ENCODE measurements at places on chromosomes 5 and 9. TPM values are rescaled to one million over a fixed set of nuclear protein-coding genes. Genes with fewer than 3 reads are reported as not detected.

DNA sequence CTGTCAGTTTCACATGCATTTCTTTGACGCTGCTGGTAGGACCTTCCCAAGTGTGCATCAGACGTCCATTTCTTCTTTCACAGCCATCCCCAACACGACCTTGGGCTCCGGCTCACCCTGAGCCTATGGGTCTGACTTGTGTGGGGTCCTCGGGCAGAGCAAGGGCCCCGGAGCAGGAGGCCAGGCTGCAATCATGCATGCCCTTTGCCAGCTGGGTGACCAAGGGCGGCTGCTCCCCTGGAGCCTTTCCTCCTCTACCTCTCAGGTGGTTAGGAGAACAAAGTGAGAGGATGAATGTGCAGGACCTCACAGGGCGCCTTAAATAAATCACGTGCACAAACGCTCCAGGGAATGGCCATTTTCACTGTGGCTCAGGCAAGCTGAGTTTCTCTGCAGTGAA, 33.2 kb downstream of the TERT start:
- H3K36me3 ChIP-seq, result no peaks in the 10 kb centered on the region
- DNase-seq, result no peak
- H3K27ac ChIP-seq, result no peak overlapping the region

DNA sequence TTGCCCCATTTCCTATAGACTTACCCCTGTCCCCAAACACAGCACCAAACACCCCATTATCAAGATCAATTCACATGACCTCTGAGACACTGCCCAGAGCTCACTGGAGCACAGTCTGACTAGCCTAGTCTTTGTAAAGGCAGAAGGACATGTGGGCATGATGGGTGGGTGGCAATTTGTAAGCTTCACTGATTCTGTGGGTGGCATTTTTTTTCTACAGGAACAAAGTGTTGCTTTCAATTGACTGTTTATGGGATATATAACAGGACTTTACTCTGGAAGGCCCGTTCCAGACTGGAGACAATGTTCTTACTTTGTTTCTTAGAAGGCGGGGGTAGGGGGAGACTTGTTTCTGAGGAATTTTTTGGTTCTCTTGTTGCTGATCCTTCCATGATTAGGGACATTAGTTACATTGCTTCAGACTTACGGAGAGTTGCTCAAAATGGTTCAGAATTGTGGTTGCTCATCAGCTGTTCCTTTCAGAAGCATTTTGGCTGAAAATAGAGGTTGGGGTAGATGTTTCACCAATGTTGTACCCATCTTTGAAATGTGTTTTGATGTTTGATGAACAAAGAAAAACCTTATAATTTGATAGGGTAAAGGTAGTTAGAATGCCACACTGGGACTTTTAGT, 20.2 kb downstream of the NNT start:
- DNase-seq, result no peak
- H3K4me3 ChIP-seq, result no peak overlapping the region
- H3K36me3 ChIP-seq, result peaks cover 22% of the 10 kb centered on the region
- no peak overlapping the region for H3K27ac ChIP-seq
- no peaks in the 10 kb centered on the region for H3K4me1 ChIP-seq
- no peaks in the 10 kb centered on the region for H3K27me3 ChIP-seq

Gene PCDHGB2
- total RNA-seq, result 0.36 TPM

Gene CLIC3
- total RNA-seq, result 161 TPM

Gene ADGRD2
- not detected for total RNA-seq

Gene PCDHB11
- not detected for total RNA-seq

Gene FOXD4L6
- not detected for total RNA-seq

Gene NOXA1
- total RNA-seq, result 7.7 TPM

Gene PCDHB12
- total RNA-seq, result not detected

DNA sequence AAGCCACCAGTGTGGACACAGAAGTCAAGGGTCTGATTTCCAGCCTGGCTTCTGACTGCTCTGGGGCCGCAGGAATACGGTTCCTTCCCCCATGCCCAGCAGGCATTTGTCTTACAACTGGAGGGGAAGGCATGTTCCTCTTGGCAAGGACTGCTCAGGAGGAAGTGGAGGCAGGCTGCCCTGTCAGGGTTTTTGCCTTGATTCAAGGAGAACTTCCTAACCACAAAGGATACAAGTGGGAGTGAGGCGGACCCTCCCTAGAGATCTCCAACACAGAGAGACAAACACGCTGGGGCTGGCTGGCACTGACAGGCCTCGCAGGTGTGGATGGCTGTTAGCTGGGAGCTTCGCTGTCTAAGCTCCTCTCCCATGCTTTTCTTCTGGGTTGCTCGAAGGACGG, 19.1 kb downstream of the TGFBI start:
- no peaks in the 10 kb centered on the region for H3K27me3 ChIP-seq
- no peak overlapping the region for H3K4me3 ChIP-seq
- H3K4me1 ChIP-seq, result no peaks in the 10 kb centered on the region
- H3K27ac ChIP-seq, result no peak overlapping the region

- H3K27me3 ChIP-seq, result no peaks in the 10 kb centered on the region
- H3K4me3 ChIP-seq, result no peak overlapping the region
- peak; percentile 10 for DNase-seq
- no peaks in the 10 kb centered on the region for H3K36me3 ChIP-seq
Observed at GRCh38 chr5:127011961-127012644, 18.3 kb downstream of the MARCHF3 start.

GRCh38 chr5:16659536-16659935, 42.7 kb upstream of the RETREG1 start:
- H3K27me3 ChIP-seq, result no peaks in the 10 kb centered on the region
- no peak overlapping the region for H3K27ac ChIP-seq
- no peaks in the 10 kb centered on the region for H3K4me1 ChIP-seq

- no peaks in the 10 kb centered on the region for H3K36me3 ChIP-seq
- no peak overlapping the region for H3K27ac ChIP-seq
- DNase-seq, result no peak
- H3K4me1 ChIP-seq, result no peaks in the 10 kb centered on the region
- H3K4me3 ChIP-seq, result no peak overlapping the region
- H3K27me3 ChIP-seq, result no peaks in the 10 kb centered on the region
Observed at GRCh38 chr5:135478938-135479337, 26.8 kb upstream of the TIFAB start.

- H3K27me3 ChIP-seq, result peaks cover 7% of the 10 kb centered on the region
- H3K36me3 ChIP-seq, result no peaks in the 10 kb centered on the region
- no peak for DNase-seq
- no peaks in the 10 kb centered on the region for H3K4me1 ChIP-seq
- H3K4me3 ChIP-seq, result no peak overlapping the region
Observed at GRCh38 chr9:34793428-34793827, 83.5 kb upstream of the CCL21 start.
